Iris pigment epithelial cell (primary cell): ENCODE measurements at places on chromosomes 7 and 10.

GRCh38 chr10:2936816-2937215 is 130.5 kb upstream of the PFKP start:
- peak; percentile 33 for DNase-seq

GRCh38 chr7:70925411-70926115 is 206.4 kb upstream of the GALNT17 start:
- no peak for DNase-seq

- no peak for DNase-seq
Measured at GRCh38 chr7:44226396-44226753, 25.6 kb downstream of the YKT6 start.

- DNase-seq: no peak
Measured at GRCh38 chr7:132991615-132992587, 90.0 kb downstream of the CHCHD3 start.

GRCh38 chr10:98408799-98409198 is 6.2 kb downstream of the PYROXD2 start:
- no peak for DNase-seq

DNA sequence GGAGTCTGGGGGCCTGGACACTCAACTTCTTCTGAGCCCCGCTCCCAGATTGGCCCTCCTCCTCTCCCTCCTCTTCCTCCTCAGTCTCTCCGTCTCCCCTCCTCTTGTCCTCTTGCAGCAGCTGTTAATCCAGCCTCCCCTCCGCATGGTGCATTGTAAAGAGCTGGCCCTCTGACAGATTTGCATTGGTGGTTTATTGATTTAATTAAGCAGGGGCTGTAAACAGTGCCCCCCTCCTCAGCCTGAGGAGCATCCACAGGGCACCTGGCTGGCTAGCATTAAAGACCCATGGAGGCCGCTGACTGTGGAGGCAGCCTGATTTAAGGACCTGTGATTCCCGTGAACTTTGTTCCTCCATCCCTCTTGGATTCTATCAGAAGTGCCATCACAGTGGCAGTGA is 28.9 kb upstream of the PCBD1 start:
- no peak for DNase-seq

DNA sequence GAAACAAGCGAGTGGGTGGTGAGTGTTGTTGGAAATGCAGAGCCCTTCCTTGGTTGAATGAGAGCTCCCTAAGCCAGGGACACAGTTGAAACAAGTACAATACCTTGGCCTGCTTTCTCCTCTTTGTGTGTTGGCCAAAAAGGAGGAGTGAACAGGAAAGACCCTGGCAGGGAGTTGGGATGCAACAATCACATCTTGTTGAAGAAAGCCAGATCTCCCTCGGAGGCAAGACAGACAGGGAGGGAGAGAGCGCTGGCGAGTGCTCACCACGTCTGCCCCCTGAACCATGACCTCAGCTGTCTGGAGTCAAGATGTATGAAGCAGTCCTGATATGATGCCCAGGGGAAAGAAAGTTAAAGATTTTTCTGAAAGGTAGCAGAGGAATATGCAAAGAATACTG is 66.8 kb downstream of the ADAM12 start:
- DNase-seq: no peak

DNA sequence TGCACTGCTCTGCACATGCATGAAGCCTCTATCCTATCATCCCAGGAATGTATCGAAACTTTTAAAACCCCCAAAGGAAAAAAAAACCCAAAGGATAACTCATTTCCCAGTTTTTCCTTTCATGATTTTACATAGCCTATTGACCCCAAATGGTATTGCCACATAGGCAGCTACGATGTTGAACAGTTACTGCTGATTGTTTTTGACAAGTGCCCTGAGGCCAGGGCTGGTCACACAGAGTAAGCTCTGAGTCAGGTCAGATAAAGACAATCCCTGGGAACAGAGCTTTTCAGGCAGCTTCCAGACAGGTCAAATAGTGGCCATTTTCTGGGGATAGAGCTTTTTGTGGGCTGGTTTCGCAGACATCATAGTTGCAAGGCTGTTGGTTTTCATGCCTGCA is 52.1 kb downstream of the MYL10 start:
- DNase-seq: no peak

GRCh38 chr7:34357068-34357467 is 300.9 kb upstream of the NPSR1 start:
- DNase-seq: no peak

DNA sequence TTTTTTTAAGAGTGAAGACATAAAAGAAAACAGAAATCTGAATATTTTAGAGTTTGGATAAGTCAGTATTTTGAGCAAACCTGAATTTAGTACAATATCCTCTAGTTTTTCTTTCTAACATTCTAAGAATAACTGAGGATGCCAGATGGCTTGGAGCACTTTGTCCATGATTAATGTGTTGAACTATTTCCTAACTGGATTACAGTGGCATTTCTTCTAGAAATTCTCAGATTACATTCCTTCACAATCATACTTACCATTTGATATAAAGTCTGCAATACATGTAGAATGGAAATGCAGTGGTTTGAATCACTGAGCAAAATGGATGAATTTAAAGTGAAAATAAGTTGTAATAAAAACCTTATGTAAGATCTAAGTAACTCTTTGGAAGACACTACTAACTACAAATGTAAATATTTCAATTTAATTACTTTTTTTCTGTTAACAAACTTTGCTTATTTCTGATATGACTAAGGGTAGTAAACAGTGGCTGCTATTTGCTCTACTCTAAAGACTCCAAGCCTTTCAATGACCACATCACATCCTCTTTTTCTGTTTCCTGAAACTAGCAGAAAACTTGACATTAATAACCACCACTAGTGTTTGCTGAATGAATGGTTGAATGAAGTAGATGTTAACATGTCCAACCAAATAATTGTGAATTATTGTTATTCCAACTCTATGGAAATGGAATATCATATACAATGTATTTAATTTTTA is 102.8 kb downstream of the PRKG1 start:
- peak; percentile 83 for DNase-seq

- DNase-seq: no peak
Measured at GRCh38 chr10:104323760-104324201, 14.5 kb downstream of the ITPRIP start.

DNA sequence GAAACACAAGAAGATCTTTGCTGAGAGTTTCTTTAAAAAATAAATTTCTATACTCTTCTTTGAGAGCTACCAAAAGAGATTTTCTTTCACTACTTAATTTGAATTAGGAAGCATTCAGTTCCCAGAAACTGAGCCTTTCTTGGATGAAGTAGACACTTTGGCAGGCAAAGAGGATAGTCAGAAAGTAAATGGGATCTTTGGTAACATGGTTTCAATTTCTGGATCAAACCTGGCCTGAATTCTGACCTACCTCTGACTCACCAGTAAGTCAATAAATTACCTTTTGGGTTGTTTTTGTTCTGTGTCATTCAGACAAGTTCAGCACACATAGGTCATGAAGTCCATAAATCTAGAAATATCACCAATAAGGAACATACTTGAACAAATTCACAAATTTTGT is 26.8 kb upstream of the CABCOCO1 start:
- DNase-seq: peak; percentile 45

DNA sequence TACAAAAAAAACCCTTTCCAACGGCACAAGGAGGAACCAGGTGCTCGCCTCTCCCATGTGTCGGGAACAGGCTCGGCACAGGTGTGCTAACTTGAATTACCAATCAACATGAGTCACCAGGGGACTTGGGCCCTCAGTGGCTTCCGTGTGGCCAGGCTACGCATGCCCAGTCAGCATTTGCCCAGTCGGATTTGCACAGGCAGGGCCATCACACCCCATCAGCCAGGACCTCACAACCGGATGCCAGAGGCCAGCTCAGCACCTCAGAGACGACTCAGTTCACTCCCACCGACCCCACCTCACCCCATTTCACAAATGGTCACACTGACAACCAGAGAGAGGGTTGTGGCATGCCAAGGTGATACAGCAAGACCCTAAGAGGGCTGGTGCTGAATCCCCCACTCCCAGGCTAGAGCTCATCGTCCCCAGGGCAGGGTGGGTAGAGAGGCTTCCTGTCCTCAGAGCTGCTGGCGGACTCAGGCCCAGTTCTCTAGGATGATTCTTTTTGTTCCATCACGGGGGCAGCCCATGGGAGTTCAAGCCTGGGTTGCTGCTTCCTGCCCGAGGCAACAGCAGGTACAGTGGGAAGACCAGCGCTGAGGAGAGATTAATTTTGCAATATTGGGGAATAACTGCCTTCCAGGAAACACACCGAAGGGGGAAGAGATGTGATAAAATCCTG is 13.6 kb downstream of the ANXA11 start:
- DNase-seq: no peak

DNA sequence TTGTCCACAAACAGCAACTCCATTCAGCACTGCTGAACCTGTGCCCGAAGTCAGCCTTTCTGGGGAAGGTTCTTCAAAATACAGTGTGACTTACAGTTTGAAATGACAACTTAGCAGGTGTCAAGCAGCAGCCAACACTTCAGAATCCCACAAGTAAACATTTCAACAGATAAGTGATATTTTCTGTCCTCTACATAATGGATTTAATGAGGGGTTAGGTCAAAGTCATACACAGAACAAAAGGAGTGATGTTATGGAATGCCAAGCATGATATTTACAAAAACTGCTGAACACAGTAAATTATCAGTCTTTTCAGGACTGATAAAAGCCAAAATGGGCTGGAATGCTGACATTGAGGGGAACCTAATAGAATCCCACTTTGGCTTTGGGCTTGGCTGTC is 77.6 kb upstream of the JAZF1 start:
- no peak for DNase-seq

GRCh38 chr10:30415593-30415992 is 18.4 kb upstream of the MAP3K8 start:
- DNase-seq: no peak

GRCh38 chr7:105764506-105764905 is 111.9 kb downstream of the ATXN7L1 start:
- DNase-seq: no peak

- no peak for DNase-seq
Measured at GRCh38 chr10:3418041-3418754, 245.6 kb upstream of the PITRM1 start.

- DNase-seq: no peak
Measured at GRCh38 chr7:4168541-4168940, 513.6 kb upstream of the FOXK1 start.

DNA sequence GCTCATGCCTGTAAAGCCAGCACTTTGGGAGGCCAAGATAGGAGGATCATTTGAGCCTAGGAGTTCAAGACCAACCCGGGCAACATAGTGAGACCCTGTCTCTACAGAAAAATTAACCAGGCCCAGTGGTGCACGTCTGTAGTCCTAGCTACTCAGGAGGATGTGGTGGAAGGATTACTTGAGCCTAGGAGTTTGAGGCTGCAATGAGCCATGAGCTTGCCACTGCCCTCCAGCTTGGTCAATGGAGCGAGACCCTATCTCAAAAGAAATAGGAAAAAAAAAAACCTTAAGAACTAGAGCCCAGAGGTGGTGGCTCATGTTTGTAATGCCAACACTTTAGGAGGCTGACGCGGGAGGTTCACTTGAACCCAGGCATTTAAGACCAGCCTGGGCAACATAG is 2.2 kb downstream of the STRA8 start:
- no peak for DNase-seq

DNA sequence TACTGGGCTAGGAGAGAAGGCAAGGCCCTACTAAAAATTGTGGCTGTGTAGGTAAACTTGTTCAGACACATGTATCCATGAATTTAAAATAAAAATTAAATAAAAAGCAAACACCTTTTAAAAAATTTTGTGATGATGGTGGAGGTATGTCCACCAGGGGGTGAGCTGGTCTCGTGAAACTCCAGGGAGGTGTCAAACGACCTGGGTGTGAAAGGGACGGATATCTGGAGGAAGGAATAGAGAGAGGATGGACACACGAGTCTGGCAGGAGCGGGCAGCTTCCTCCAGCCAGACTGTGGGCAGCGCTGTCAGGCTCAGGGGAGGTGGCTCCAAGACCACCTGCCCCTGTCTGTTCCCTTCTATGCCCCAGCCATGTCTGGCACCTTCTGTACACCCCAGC is 34.8 kb upstream of the DMBT1 start:
- DNase-seq: no peak

DNA sequence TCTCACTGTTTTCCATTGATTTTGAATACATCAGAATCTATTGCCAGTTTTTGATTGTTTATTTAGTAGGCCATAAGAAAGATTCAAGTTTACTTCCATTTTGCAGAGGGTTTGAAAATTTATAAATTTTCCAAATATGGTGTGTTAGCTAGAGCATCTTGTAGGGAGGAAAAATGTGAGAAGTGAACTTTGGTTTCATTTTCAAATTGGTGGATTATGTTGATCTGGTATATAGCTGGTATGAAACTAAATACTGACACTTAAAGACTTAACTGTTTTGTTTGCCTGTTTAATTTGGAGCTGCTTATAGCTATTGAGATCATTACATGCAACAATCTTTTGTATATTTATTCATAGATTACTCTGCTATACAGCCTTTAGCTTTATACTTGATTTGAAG is 108.1 kb downstream of the ADAM22 start:
- DNase-seq: no peak

DNA sequence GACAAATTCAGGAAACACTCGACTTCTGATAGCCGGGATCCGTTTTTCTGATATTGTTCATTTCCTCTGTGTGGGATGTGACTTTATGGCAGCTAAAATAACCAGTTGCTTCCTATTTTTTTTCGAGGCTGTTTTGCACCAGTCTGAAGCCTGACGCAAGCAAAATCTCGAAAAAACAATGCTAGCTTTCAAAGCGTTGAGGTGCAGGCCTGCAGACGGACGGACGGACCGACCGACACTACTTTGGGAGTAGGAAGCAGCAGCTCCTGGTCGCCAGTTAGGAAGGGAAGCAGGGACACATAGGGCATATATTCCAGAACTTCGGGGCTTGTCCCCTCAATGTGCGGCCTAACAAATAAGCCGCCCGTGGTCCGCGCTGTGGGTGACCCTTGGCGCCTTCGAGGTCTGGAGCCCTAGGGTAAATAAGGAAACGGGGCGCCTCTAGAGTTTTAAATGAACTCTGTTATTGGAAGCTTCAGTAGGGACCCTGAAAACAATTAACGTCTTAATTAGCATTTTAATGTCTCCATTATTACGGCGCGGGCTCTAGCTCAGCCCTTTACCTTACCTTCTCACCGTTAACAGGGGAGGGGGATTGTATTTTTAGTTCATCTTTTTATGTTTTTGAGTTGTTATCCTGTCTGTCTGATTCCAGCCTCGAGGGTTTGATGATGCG is 1.3 kb downstream of the HHEX start:
- no peak for DNase-seq

GRCh38 chr7:50614721-50615518 is 49.7 kb upstream of the DDC start:
- DNase-seq: no peak

GRCh38 chr7:101113836-101114235 is 13.1 kb upstream of the SERPINE1 start:
- no peak for DNase-seq

- DNase-seq: no peak
Measured at GRCh38 chr7:8390262-8390626, 43.2 kb upstream of the NXPH1 start.
